Pancreas (tissue), 10 donors: ENCODE measurements at places on chromosomes 3 and 15.

GRCh38 chr15:41499109-41499851, 5.6 kb downstream of the ITPKA start:
- H3K4me3 ChIP-seq = no peak overlapping the region
- no peaks in the 10 kb centered on the region for H3K36me3 ChIP-seq
- H3K4me1 ChIP-seq = peaks cover 7% of the 10 kb centered on the region
- DNase-seq = no peak
- no peaks in the 10 kb centered on the region for H3K27me3 ChIP-seq
- H3K27ac ChIP-seq = no peak overlapping the region

DNA sequence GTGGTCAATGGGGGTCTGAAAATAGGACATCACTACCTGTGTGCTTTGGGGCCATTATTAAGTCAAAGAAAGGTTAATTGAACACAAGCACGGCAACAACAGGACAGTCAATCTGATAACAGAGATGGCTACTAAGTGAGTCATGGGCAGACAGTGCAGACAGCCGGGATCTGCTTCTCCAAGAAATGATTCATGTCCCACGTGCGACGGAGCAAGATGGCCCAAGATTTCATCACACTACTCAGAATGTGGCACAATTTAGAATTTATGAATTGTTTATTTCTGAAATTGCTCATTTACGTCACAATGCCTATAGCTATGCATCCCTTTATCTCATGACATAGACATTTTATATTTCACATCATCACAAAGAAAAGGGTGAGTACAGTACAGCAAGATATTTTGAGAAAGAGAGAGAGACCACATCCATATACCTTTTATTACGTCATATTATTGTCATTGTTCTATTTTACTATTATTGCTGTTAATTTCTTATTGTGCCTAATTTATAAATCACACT, 770.6 kb upstream of the NR2F2 start:
- H3K27ac ChIP-seq = no peak overlapping the region
- H3K36me3 ChIP-seq = no peaks in the 10 kb centered on the region
- no peaks in the 10 kb centered on the region for H3K4me1 ChIP-seq

DNA sequence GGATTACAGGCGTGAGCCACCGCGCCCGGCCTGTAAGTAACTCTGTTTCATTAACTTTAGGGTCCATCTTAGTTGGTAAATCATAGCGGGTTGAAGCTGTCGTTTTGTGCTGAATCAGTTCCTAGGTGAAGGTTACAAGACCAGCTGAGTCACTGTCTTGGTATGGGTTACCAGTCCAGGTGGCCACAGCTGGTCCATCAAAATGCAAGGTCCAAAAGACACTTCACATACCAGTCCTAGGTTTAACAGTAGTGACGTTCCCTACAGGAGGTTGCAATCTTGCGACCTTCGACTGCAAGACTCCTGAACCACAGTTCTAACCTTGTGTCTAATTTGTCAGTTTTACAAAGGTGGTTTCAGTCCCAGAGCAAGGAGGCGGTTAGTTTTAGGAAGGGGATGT, 160.1 kb upstream of the ATP10A start:
- H3K36me3 ChIP-seq = no peaks in the 10 kb centered on the region
- H3K4me1 ChIP-seq = no peaks in the 10 kb centered on the region
- H3K4me3 ChIP-seq = no peak overlapping the region
- DNase-seq = no peak

DNA sequence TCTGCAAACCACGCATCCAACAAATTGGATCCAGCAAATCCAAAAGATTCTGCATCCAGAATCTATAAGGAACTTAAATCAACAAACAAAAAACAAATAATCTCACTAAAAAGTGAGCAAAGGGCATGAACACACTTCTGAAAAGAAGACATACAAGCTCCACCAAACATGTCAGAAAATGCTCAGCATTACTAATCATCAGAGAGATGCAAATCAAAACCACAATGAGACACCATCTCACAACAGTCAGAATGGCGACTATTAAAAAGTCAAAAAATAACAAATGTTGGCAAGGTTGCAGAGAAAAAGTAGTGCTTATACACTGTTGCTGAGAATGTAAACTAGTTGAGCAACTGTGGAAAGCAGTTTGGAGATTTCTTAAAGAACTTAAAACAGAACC, 21.6 kb upstream of the SLC25A36 start:
- no peaks in the 10 kb centered on the region for H3K4me1 ChIP-seq
- no peak overlapping the region for H3K27ac ChIP-seq
- no peak for DNase-seq
- H3K36me3 ChIP-seq = no peaks in the 10 kb centered on the region
- H3K4me3 ChIP-seq = no peak overlapping the region

GRCh38 chr3:149004622-149005021, 13.3 kb downstream of the GYG1 start:
- no peaks in the 10 kb centered on the region for H3K36me3 ChIP-seq
- no peaks in the 10 kb centered on the region for H3K4me1 ChIP-seq
- no peak overlapping the region for H3K4me3 ChIP-seq
- H3K27ac ChIP-seq = no peak overlapping the region
- no peak for DNase-seq
- H3K27me3 ChIP-seq = no peaks in the 10 kb centered on the region

DNA sequence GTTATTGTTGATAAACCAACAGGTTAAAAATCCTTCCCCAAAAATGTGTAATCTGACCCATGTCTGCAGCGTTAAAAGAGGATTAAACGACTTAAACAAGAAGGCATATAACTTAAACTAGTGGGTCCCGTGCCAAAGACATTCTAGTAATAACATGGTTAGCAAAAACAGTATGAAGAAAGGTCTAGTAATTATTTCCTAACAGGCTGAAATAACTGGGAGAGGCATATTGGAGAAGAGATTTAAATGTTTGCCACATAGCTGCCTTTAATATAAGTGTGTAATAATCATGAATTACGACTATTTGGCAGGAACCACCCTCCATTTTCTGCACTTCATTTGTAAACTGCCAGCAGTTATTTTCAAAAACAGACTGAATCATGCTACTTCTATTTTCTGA, 67.7 kb upstream of the CSPG5 start:
- DNase-seq = no peak
- no peak overlapping the region for H3K27ac ChIP-seq
- H3K4me3 ChIP-seq = no peak overlapping the region
- H3K27me3 ChIP-seq = no peaks in the 10 kb centered on the region

DNA sequence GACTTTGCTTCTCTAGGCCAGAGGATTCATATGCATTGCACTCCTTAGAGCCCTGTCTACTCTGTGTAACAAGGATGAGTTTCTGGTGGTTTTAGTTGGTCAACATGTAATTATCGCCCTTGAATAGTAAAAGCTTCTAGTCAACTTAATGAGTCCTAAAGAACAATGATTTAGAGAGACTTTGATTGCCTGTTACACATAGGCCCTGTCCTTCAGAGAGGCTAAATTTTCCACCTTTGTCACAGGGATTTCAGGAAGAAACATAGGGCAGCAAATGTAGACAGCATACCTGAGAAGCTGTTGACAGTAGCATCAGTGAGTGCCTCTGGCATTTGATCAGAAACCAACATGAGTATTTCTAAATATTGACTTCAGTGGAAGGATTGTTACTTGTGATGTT, 7.1 kb downstream of the BTLA start:
- no peaks in the 10 kb centered on the region for H3K4me1 ChIP-seq
- no peaks in the 10 kb centered on the region for H3K36me3 ChIP-seq
- DNase-seq = no peak
- no peak overlapping the region for H3K27ac ChIP-seq
- H3K4me3 ChIP-seq = no peak overlapping the region
- H3K27me3 ChIP-seq = no peaks in the 10 kb centered on the region

GRCh38 chr3:152499791-152500385, 231.2 kb downstream of the MBNL1 start:
- no peak for DNase-seq
- H3K27me3 ChIP-seq = no peaks in the 10 kb centered on the region
- H3K4me3 ChIP-seq = no peak overlapping the region

DNA sequence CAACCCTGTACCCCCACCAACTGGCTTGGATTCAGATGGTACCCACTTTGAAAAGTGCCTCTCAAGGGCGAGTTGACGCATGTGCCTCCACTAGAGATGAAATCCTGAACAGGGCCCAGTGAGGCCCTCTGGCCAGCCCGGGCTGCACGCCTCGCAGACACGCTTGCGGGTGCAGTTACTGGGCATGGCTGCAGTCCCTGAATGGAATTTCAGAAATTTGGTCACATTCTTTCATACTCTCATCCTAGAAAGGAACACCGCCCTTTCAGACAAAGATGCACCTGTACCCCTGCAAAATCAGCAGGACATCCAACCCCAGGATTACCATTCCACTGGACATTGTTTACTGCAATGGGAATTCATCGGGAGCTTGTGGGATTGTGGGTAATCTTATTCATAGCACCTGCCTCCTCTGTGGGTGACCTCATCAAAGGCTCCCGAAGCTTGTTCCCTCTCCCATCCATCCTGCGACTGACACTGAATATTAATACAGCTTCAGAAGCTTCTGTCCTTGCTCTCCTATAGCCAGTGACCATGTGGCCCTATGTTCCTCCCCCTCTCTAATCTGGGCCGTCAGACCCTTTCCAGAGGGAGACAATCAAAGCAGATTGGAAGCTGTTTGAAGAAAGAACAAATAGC, 42.5 kb upstream of the TPM1 start:
- H3K4me1 ChIP-seq = peaks cover 5% of the 10 kb centered on the region
- no peaks in the 10 kb centered on the region for H3K36me3 ChIP-seq
- no peak overlapping the region for H3K27ac ChIP-seq
- no peak for DNase-seq
- no peaks in the 10 kb centered on the region for H3K27me3 ChIP-seq

DNA sequence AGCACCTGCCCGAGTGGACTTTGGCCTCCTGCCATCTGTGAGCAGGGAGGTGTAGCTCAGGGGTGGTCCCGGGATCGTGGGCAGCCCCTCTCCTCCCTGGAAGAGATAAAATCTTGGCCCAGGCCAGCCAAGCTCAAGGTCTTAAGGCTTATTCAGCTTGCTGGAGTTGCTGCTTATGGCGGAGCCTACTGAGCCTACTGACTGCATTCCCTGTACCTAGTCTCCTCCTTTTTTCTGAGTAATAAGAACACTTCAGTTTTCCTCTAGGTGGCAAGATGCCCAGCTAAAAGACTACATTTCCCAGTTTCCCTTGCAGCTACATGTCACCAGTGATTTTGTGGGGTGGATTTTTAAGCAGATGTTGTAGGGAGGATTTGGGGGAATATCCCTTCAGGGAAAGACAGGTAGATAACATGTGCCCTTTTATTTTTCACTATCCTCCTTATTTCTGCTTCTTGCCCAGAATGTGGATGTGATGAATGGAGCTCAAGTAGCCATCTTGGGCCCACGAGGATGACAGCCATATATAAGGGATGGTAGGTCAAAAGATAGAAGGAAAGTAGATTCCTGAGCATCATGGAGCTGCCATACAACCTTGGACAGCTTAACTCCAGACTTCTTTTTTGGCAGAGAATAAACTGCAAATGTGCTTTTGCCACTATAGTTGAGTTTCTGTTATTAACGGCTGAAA, 41.4 kb upstream of the INSYN1 start:
- DNase-seq = no peak
- H3K4me3 ChIP-seq = no peak overlapping the region
- no peaks in the 10 kb centered on the region for H3K4me1 ChIP-seq
- H3K36me3 ChIP-seq = no peaks in the 10 kb centered on the region

- no peak for DNase-seq
- peaks cover 7% of the 10 kb centered on the region for H3K36me3 ChIP-seq
- H3K4me3 ChIP-seq = no peak overlapping the region
- no peaks in the 10 kb centered on the region for H3K4me1 ChIP-seq
Observed at GRCh38 chr3:157460253-157460652, 23.6 kb downstream of the PTX3 start.

- peaks cover 3% of the 10 kb centered on the region for H3K4me1 ChIP-seq
- no peak for DNase-seq
- H3K27me3 ChIP-seq = no peaks in the 10 kb centered on the region
- no peak overlapping the region for H3K4me3 ChIP-seq
Observed at GRCh38 chr3:12345141-12345561, 56.3 kb downstream of the PPARG start.

DNA sequence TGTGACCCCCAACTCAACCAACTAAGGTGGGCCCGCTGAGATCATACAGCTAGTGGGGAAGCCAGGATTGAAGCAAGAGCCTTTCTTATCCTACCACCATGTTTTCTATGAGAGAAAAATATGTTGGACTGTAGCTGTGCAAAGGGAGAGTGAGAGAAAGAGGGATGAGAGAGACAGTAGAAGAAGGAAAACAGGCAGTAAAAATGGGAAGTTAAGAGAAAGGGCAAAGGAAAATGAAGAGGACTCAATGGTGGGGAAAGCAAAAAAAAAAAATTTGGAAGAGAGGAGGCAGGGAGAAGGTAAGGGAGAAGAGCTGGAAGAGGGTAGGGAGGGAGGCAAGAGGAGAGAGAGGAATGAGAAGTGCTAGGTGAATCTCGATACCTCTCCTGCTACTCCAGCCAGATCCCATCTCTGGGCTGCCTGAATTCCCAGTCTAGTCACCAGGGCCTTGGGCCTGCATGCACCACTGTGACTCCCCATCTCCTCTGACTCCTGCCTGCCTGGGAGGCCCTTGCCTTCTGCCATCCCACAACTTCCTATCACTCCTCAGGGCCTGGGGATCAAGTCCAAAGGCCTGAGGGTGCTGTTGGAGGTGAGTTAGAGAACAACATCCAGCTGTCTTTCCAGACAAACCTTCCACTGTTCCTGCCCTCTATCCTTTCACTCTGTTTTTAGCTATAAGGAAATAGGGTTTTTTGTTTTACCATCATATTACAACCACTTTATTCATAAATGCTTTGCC, 15.7 kb downstream of the FAM81A start:
- no peak for DNase-seq
- H3K27me3 ChIP-seq = no peaks in the 10 kb centered on the region
- peaks cover 2% of the 10 kb centered on the region for H3K4me1 ChIP-seq
- H3K36me3 ChIP-seq = no peaks in the 10 kb centered on the region
- no peak overlapping the region for H3K27ac ChIP-seq

GRCh38 chr15:95449230-95449628, 881.3 kb upstream of the NR2F2 start:
- no peaks in the 10 kb centered on the region for H3K4me1 ChIP-seq
- H3K27me3 ChIP-seq = no peaks in the 10 kb centered on the region
- H3K27ac ChIP-seq = no peak overlapping the region
- no peak overlapping the region for H3K4me3 ChIP-seq

- H3K36me3 ChIP-seq = no peaks in the 10 kb centered on the region
- H3K4me1 ChIP-seq = no peaks in the 10 kb centered on the region
- H3K27ac ChIP-seq = no peak overlapping the region
- DNase-seq = no peak
Observed at GRCh38 chr3:94927175-94927574, 864.3 kb downstream of the NSUN3 start.

GRCh38 chr3:170740726-170741591, 129.0 kb downstream of the RPL22L1 start:
- H3K27ac ChIP-seq = no peak overlapping the region
- H3K36me3 ChIP-seq = no peaks in the 10 kb centered on the region
- DNase-seq = no peak
